Activated naive CD4-positive, alpha-beta T cell treated with anti-CD3 and anti-CD28 coated beads for 36 hours (primary cell): ENCODE measurements at places on chromosomes 4 and X. TPM values are rescaled to one million over a fixed set of nuclear protein-coding genes. Genes with fewer than 3 reads are reported as not detected.

The PTPN13 gene
- total RNA-seq, result 0.17 TPM

The LANCL3 gene
- total RNA-seq, result not detected

The SPATA4 gene
- not detected for total RNA-seq

The ATP2B3 gene
- not detected for total RNA-seq

The LRIT3 gene
- 0.05 TPM for total RNA-seq

The PDZD4 gene
- total RNA-seq, result 1.0 TPM

The RTL9 gene
- total RNA-seq, result not detected

The RNF212 gene
- 0.98 TPM for total RNA-seq

The CAMK2D gene
- 78.3 TPM for total RNA-seq

The ARMCX2 gene
- total RNA-seq, result 9.3 TPM

The ARMCX1 gene
- total RNA-seq, result 3.0 TPM

The PDE6B gene
- total RNA-seq, result 17.4 TPM

The CORIN gene
- total RNA-seq, result 0.07 TPM

The MEPE gene
- total RNA-seq, result not detected

The CPLX1 gene
- 0.48 TPM for total RNA-seq

The HGFAC gene
- not detected for total RNA-seq

The KLHL13 gene
- 1.5 TPM for total RNA-seq

The VCX3A gene
- not detected for total RNA-seq

The FAM9C gene
- total RNA-seq, result not detected

The DMRTC1 gene
- not detected for total RNA-seq

The KLF8 gene
- total RNA-seq, result 1.3 TPM

The UGT2A3 gene
- total RNA-seq, result not detected

The ESX1 gene
- not detected for total RNA-seq

The JAKMIP1 gene
- 0.27 TPM for total RNA-seq

The FGFR3 gene
- total RNA-seq, result 0.27 TPM

The ANK2 gene
- 2.7 TPM for total RNA-seq
